GM04504 (cell line): ENCODE measurements at places on chromosomes 13 and 19.

DNA sequence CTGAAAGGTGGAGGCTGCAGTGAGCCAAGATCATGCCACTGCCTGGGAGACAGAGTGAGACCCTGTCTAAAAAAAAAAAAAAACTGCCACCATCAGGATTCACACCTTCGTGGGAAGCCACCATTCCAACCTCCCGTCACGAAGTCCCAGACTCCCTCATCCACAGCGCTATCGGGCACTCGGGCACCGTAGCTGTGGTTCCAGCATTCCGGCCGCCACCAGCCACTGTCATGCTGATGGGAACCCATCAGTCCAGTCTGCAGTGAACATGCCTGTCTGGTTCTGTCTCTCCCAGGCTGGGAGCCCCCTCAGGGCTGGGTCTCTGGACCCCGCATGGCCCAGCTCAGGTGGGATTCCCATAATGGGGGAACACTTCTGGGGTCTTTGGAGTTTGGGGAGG is 27.5 kb downstream of the TINCR start:
- no peak for DNase-seq

GRCh38 chr13:93368718-93369117 is 142.1 kb downstream of the GPC6 start:
- no peak for DNase-seq

DNA sequence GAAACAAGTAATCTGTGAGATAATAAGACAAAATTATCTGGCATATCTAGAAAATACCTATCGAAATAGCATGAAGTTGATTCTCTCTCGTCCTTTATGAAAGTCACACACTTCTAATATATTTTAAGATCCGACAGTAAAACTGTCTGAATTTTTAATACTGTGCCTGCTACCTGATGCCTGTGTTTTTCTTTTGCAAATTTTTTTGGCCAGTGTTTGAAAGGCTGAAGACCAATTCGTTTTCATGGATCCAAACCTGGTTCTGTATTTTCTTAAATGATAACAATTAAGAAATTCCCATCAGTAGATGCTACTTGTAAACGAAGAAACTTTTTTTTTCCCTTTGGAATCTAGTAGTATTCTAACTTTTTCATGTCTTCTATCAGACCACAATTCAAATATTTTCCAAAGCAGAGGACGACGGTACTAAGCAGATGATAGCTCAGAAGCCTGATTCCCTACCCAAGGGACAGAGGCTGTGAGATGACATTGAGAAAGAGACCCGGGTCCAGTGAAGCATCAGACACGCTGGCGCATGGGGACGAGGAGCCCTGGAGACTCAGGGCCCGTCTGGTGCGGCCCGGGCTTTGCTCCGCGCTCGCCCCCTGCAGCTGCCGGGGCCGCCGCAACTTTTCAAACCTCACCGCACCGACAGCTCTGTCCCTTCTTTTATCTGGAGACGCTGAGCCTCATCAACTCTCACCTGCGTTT is 49.5 kb upstream of the PABPC3 start:
- DNase-seq = no peak

DNA sequence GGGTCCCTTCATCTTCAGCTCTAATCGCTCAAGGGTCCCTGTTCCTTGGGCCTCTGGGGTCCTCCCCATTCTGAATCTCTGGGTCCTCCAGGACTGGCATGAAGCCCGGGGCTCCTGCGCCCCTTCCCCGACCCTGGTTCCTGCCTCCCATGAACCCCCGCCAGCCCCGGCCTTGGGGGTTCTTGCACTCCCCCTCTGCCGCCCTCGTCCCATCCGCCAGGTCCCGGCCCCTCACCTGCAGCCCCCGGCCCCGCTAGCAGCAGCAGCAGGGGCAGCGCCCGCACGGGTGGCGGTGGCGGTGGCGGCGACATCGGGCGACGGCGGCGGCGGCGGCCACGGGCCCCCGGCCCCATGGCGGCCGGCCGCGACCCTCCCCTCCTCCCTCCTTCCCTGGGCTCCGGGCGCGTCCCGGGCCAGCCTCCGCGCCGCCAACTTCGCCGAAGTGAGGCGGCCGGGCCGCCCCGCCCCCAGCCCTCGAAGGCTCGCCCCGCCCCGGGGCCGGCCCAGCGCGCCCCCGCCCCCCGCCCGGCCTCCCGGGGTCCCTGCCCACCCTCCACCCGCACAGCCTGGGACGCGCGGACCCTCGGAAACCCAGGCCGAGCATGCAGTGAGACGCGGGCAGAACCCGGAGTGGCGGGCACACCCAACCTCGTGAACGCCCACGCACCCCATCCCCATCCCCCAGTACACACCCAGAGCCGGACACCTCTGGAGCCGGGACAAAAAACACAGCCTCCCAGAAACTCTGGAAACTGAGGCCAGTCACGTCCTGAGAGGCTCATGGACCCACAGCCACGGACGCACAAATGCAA is at the start of gene NOTCH3:
Gene NOTCH3 (minus strand): TSS at position 443 of the 812 bp plus-strand sequence. CDS start 90 bp downstream, at position 353.
- no peak for DNase-seq

- DNase-seq = no peak
Observed at GRCh38 chr13:27258637-27259386, 7.5 kb downstream of the RPL21 start.

GRCh38 chr13:51588406-51588949 is 4.2 kb downstream of the WDFY2 start:
- no peak for DNase-seq

- no peak for DNase-seq
Observed at GRCh38 chr19:16398530-16399249, 73.1 kb downstream of the EPS15L1 start.

GRCh38 chr13:34152409-34152808 is 334.5 kb downstream of the RFC3 start:
- no peak for DNase-seq

GRCh38 chr13:28753208-28753892 is 34.6 kb upstream of the SLC46A3 start:
- peak; percentile 83 for DNase-seq

GRCh38 chr13:51919531-51919930 is 57.8 kb downstream of the CCDC70 start:
- DNase-seq = no peak

DNA sequence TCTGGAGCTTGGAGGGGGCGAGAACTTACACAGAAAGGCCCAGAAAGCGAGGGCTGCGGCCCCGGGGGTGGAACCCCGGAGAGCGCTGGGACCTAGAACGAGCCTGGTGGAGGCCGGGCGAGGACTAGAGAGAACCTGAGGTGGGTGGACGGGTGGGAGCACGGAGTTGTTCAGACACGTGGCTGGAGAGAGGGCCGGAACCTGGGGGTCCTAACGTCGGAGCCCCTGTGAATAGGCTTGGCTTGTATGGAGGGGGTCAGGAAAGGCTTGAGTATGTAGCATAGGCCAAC is 383 bp downstream of the ZNF581 start:
- DNase-seq = no peak

DNA sequence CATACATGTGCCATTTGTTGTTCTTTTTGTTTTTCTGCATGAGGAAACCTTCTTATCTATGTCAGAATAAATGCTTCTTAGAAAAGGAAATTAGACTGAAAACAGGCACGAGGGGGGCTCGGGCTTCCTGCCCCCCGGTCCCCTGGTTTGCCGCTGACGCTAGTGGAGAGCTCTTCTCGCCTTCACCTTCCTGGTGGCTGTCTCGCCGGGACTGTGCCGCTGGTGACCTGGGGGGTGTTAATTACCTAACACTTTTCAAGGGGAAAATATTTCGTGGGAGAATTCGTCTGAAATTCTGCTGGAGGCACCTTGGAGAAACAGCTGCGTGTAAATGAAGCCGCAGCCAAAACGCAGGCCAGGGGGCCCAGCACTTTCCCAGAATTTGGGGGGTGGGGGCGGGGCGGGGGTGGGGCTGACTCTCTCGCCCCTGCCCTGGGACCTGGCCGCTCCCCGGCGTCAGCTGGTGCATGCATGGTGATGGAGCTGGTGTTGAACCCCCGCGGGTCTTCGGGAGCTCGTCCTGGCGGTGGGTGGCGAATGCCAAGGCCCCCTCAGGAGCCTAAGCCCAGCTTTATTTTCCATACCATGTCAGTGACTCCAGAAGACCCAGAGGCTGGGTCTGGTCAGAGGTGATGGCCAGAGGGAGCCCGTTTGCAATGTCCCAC is 58.3 kb upstream of the MCF2L start:
- DNase-seq = no peak

GRCh38 chr19:47227352-47228167 is 3.4 kb downstream of the BBC3 start:
- peak; percentile 84 for DNase-seq

GRCh38 chr19:3969435-3970312 is 1.2 kb downstream of the DAPK3 start:
- peak; percentile 84 for DNase-seq

DNA sequence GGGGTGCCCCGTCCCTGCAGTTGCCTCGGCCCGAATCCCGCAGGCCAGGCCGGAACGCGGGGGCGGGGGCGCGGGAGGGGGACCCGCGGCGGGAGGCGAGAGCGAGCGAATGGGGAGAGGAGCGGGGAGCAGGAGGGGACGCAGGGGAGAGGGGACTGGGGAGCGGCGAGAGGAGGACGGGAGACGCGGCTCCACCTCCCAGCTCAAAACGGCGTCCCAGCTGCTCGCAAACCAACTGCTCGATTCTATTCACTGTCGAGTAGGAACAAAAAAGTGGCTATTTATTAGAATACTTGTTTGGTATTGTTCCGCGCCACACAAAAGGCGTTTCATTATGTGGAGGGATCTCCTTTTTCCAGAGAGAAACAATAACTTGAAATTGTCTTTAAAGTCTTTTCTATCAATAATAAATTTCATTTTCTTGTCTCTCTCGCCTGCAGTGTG is 10.6 kb upstream of the SOX1 start:
- DNase-seq = no peak

GRCh38 chr19:743168-743687 is 7.7 kb upstream of the MISP start:
- no peak for DNase-seq

DNA sequence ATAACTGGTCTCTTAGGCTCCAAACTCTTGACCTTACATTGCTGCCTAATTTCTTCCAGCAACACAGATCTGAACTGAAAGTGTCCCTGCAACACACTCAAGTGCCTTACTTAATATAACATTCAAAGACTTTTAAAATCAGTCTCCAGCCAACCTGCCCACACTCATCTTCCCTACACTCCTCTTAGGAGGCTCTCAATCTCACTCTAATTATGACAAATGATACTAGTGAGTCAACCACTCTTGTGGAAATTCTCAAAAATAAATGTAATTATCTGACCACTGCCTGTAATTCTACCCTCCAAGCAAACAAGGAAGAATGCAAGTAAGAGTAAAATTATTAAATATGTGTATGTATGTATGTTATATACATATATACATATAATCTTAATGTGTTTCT is 348.1 kb upstream of the MIR17HG start:
- no peak for DNase-seq

DNA sequence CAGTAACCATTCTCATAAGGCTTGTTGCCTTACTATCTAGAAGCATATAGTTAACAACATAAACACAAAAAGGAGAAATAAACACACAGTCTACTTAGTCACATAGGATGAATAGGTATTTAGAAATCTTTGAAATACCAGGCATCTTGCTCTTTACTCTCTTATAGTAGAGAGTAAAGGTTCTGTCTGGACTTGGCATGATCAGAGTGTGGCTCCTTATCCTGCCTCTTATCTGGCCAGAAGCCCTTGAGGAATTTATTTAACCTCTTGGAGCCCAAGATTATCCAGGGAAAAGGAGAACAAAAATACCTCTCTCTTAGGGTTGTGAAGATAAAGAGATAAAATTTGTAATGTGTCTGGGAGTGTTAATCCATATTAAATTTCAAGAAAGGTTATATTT is 100.2 kb upstream of the MBNL2 start:
- DNase-seq = no peak

DNA sequence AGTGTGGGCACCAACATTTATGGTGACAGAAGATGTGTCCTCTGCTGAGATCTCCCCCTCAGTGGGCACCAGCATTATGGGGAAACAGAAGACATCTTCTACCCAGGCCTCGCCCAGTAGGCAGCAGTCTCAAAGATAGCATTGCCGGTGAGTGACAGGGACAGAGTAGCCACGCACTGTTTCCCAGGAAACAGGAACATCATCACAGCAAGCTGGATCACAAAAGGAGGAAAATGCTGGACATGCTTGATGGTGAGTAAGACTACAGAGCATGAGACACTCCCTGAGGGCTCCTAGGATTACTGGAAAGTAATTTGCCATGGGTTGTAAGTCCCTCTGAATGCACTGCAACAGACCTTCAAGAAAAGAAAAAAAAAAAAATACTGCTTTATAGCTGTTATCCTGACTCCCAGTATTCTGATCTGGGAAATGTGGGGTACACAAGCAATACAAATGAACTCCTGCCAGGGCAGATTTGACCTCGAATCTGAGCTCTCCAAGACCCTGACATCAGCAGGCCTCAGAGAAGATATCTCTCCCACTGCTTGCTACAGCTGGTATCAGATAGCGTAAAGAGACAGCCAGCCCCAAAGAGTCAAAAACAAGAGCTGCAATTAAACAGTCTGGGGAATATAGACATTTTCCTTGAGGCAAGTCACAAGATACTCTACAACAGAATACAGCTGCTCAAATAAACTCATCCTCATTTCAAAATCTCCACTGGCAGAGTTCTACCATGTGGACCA is 180.4 kb downstream of the RBM26 start:
- DNase-seq = no peak

GRCh38 chr13:105465251-105465650 is 1070.2 kb downstream of the EFNB2 start:
- DNase-seq = no peak

- no peak for DNase-seq
Observed at GRCh38 chr13:114010401-114011101, 36.7 kb upstream of the C13orf46 start.

DNA sequence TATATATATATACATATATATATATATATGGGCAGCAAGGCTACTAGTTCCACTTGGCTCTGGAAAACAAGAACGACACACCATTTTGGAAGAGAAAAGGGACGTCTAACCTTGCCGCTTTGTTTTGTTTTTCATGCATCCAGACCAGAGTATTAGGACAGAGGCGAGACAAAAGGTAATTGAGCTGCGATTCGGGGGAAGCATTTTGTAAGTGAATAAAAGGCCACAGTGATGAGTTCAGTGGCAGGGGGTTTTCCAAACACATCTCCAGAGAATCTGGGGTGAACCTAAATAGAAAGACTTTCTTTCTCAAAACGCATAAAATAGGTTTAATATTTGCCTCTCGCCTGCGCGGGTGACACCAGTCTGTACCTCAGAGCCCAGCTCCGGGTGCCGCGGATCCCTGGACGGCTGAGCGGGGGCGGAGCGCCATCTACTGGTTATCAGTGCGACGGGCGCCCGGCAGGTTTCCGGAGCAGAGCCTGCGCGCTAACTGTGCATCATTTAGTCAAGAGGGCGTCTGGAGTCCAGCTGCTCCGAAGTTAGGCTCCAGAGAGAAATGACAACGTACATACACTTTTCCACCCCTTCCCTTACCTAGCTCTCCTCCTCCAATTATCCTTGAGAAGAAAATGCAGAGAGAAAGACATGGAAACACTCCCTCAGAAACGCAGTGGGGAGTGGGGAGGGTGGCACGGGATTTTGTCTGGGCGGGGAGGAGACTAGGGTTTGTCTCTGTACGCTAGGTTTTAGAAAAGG is 262.3 kb downstream of the TBC1D4 start:
- peak; percentile 59 for DNase-seq

- no peak for DNase-seq
Observed at GRCh38 chr19:51119611-51120010, 5.1 kb upstream of the SIGLEC9 start.
